Neural crest cell (in vitro differentiated cells): ENCODE measurements at places on chromosomes 16 and 17.

DNA sequence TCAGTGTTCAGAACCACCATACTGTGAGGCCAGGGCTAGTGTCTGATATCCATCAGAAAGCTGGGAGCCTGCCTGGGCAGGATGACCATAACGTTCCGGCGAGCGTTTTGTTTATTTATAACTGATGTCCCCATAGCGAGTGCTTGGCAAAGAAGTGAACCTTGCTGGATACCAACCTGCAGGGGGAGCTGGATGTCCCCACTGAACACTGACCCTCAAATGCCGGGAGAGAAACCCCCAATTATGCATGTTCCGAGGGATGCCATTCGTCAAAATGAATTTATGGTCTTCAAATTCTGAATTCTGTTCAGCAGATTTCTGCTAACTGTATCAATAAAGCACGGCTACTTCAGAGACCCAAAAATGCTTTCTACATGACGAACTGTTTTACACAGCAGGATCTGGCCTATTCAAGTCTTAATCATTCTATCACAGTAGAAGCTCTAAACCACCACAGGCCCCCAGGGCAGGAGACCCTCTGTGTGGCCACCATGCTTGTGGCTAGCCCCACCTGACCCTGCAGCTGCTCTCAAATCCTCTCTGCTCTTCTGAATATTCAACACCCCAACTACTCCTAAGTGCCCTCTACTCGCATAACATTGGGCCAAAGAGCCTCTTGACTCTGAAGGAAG, 15.2 kb downstream of the MED24 start:
- DNase-seq = peak; percentile 29

- DNase-seq = no peak
Observed at GRCh38 chr16:56279132-56279531, 87.8 kb downstream of the GNAO1 start.

GRCh38 chr17:39555368-39555767, 52.4 kb downstream of the NEUROD2 start:
- DNase-seq = no peak

DNA sequence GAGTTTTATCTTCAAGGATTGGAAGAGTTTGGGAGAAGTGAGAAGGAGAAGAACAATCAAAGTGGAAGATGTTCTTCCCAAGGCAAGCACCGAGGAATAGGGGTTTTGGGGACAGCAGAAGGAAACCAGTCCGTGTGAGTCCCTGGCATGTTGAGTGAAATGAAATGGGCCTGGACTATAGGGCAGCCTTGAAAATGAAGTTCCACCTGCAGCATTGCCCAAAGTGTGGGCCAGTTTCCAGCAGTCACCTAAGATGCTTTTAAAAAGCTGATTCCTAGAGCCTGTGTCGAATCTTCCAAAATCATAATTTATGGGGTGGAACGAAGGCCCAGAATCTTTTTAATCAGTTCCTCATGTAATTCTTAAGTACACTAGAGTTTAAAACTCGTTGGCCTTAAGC, 59.9 kb upstream of the DNAH9 start:
- DNase-seq = no peak

- DNase-seq = no peak
Observed at GRCh38 chr17:17685775-17686291, 4.6 kb downstream of the RAI1 start.

- no peak for DNase-seq
Observed at GRCh38 chr17:58641887-58642311, 49.9 kb downstream of the TEX14 start.

DNA sequence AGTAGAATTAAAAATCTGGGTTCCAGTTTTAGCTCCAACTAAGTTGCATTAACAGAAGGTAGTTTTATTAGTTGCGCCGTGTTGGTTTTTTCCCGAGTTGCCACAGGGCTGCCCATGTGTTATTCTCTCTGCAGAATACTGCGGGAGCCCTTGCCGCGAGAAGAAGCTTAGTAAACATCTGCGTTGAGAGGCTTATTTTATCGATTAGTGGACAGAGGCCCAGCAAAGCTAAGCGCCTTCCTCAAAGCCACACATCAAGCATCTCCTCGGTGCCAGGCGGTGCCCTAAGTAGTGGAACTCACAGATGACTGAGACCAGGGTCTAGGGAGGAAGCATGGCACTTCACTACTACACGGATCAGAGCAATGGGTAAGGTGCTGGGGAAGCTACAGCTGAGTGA, 212.3 kb upstream of the IRX5 start:
- DNase-seq = no peak

DNA sequence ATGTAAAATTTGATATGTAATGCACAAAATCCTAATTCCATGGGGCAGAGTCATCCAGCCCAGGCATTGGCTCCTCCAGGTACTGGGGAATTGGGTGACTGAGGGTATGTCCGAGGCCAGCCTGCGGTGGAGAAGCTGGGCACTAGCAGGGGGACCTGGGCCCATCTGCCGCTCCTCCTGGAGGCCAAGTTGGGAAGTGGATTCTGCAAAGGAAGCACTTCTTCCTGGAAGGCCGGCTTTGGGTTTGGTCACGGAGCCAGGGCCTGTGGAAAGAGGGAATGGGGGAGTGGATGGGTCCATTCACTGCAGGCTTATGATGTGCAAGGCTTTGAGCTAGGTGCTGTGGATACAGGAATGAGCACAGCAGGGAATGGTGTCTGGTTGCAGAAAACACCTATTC, 85.8 kb downstream of the GNAO1 start:
- peak; percentile 35 for DNase-seq

DNA sequence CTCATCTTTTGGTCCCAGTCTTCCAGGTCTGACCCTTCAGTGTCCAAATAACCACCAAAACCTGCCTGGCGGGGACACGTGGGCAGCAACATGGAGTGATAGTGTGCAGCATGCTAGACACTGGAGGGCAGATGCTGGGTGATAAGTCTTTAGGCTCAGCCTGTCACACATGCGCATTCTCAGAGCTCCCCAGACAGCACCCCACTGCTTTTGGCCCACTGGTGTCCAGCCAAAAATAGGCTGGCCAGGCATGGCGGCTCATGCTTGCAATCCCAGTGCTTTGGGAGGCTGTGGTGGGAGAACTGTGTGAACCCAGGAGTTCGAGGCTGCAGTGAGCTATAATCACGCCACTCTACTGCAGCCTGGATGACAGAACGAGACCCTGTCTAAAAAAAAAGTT, 12.3 kb downstream of the GINS2 start:
- DNase-seq = no peak

DNA sequence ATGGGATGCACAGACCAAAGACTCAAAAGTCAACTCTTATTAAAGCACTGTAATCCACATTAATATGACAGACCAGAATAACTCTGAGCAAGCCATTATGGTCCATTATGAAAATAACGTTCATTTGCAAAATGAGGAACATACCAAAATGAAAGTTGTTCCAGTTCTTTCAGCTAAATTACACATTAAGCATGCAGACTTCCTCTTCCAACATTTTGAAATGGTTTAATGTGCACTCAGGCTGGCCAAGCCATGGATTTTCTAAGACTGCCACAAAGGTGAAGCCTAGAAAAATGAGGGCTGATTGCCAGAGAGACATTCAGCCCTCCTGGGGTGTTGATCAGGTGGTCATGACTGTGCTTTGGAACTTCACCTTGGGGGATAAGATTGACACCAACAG, 56.7 kb upstream of the NOG start:
- DNase-seq = no peak

DNA sequence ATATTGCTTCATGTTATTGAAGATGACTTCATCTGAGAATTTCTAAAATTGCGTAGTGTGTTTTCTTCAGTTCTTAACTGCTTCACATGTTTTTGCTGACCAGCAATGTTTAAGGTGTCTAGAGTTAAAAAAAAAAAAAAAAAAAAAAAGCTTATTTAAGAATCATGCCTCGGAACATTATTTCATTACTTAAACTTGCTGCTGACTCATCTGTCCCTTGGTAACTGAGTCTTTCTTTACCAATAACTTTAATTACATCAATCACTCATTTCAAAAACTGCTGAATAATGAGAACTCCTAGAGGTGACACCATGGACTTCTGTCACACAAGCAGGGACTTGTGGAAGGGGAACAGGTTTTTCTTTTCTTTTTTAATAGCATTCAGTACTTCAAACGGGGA, 16.2 kb downstream of the IRX5 start:
- DNase-seq = no peak

DNA sequence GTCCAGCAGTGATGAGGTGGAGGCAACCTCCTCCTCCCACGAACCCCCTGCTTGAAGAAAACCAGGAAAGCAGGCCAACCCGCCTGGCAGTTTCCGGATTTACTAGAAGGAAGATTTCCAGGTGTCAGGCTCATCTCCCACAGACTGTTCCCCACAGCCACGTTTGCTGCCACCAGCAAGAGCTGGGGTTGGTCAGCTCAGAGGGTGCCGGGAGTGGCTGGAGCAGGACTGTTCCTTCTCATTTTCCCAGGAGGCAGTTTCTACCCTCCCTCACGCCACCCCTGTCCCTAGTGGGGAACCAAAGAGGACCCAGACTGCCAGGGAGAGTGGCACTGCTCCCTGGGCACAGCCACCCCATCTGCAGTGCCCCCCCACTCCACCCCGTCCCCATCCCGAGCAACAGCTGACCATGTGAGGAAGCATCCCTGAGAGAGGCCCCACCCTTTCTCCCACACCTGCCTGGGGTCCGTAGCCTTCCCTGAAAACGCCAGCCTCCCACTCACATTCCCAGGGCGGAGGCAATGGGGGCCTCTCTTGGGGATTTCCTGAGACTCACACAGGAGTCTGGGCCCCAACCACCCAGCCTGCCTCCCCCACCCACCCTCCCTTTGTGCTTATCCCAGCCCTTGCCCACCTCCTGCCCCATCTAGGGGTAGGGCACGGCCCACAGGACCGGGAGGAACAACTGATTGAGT, 5.9 kb downstream of the KRT17 start:
- DNase-seq = no peak

DNA sequence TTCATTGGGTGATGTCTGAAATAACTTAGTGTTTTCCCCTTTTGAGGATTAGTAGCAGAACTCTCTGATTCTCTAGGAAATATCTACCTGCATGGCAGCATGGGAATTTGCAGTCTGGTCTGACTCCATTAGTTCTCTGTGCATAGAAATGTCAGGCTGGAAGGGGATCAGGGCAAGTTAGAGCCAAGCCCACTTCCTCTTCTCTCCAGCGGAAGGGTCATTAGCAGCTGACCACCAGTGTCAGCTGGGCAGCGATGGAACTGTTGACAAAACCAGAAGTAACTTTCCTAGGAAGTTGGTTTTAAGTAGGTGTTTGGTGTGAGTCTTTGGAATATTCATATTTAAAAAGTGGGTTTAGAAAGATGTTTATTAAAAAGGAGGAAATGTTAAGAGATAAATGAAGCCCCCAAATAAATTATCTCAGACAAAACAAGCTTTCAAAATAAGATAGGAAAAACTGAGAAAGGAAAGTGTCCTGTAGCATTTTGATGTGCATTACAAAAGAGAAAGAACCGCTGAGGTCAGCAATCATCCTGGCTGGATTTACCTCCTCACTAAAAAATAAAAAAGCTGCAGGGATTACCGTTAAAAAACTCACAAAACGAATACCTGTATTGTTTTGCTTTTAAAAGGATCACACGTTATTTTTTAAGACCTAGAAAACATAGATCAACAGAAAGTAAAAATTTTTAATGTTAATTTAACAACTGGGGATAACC, 32.4 kb upstream of the MMD start:
- DNase-seq = no peak

DNA sequence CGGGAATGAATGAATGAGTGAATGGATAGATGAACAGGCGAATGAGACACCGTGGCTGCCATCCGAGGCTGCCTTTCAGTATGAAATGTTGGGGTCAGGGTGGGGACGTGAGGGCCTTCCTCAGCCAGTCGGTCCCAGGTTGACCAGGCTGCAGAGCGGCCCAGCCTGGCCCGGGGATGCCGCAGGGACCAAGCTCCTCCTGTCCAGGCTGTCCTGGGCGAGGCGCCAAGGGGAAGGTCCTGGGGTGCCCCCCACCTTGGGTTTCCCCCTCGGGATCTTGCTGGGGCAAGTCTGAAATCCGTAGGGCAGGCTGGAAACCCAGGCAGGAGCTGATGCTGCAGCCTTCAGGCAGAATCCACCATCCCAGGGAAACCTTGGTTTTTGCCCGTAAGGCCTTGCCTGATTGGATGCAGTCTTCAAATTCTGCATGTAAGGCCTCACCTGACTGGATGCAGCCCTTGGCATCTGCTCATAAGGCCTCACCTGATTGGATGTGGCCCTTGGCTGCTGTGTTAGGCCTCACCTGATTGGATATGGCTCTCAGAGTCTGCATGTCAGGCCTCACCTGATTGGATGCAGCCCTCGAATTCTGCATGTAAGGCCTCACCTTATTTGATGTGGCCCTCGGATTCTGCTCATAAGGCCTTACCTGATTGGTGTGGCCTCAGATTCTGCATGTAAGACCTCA, 61.7 kb upstream of the ZNF469 start:
- no peak for DNase-seq

DNA sequence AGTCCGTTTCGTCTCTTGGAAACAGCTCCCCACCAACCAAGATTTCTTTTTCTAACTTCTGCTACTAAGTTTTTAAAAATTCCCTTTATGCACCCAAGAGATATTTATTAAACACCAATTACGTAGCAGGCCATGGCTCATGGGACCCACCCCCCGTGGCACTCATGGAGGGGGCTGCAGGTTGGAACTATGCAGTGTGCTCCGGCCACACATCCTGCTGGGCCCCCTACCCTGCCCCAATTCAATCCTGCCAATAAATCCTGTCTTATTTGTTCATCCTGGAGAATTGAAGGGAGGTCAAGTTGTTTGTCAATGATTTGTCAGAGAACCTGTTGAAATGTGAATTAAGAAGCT, 48.2 kb downstream of the IL21R start:
- no peak for DNase-seq

DNA sequence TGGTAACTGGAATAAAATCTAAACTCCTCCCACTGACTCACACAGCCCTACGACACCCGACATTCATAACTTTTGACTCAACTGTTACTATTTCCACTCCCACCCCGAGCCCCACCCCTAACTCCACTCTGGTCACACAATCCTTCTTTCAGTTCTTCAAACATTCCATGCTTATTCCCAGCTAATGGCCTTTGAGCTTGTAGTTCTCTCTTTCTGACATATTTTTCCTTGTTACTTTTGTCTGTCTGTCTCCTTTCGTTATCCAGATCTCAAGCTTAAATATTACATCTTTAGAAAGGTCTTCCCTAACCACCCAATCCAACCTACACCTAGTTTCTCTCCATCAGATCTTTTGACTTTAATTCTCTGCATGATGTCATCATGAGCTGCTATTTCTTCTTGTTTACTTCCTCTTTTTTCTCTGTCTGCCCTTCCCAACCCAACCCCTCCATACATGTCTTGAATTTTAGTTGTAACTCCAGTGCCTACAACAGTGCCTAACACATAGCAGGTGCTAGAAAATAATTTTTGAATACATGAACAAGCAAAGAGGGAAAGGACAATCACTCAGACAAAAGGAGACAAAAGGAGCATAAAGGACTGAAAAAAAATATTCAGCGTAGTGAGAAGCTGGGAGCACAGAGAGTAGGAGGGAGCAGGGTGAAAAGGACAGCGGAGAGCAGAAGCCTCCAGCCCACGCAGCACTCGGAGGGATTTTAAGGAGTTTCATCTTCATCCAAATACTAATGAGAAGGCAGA, 65.2 kb upstream of the SMIM36 start:
- no peak for DNase-seq
